ENCODE measurements at places on chromosomes 4 and X.

- no peak for DNase-seq
These were observed 277.6 kb downstream of the SPANXN1 start for GRCh38 chrX:145524931-145525330.

DNA sequence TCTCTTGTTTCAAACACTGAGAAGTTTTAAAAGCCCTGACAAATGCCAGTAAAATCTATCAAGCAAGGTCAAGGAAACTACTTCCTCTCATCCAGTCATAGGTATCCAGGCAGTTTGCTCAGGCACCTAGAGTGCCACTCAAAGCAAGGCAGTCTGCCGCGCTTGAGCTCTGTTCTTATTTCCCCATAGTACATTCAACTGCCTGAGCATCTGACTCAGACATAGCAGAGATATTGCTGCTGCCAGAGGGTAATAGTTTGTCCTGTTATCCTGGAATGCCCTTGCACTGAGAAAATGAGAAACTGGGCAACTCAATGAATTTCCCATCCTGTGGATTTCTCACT, 16.1 kb upstream of the ATP8A1 start:
- no peak for DNase-seq

DNA sequence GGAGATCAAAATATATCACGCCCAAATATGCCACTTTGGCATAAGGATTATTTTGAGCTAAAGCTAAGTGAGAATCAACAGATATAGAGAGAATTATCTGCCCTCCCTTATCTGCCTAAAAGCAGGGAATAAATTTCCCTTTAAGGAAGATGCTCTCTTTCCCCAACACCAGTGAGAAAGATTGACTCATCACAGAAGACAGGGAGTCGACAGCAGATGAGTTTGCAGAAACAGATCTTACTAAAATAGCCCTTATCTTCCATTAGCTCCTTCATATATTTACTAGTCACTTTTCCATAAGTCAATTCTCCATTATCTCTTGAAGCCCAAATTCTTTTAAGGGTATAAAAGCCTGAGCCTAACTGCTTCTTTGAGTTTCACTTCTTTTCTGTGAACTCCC, 156.6 kb downstream of the CAMK2D start:
- DNase-seq: no peak

DNA sequence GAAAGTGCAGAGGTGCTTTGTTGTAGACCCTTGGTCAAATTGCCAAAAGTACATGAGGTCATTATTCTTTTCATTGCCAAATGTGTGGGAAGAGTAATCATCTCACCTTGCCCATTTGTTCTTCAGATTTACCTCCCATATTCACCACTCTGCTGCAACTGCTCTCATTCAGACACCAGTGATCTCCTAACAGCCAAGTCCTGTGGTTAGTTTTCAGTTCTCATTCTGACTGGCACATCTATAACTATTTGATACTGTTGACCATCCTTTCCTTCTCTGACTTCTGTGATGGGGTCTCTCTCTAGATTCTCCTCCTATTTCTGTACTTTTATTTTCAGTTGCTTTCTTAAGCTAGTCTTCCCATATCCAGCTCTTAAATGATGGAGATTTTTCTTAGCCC, 39.8 kb downstream of the GRIA3 start:
- DNase-seq: no peak

GRCh38 chr4:83408908-83409307, 46.7 kb downstream of the HELQ start:
- no peak for DNase-seq

GRCh38 chr4:174657472-174657871, 135.2 kb upstream of the HPGD start:
- DNase-seq: no peak

DNA sequence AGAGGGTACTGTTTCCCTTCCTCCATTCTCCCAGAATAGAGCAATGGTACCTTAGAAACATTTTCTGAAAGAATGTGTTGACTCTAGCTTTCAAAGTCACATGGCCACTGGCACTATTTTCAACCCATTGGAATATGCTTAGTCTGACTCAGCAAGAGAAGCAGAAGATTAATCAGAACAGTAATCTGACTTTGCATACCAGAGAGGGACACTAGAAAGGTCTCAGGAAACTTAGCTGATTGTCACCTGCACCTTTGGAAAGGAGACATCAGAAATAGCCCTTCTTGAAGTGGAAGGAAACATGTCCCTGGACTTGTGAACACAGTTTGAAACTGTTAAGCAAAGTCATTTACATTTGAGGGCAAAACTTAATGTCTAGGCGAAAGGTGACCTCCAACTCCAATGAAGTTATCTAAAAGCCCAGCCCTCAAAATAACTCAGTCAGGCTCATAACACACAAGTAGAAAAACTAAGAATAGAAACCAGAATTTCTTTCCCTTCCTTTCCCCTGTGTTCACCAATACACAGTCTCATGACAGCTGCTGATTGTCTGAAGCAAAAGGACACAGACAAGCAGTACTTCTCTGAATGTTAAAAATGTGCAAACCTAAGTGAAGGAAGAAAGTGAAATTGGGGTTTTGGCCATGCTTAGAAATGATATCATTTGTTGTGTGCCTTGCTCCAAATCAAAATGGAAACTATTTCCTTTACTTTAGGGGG, 270.8 kb downstream of the GRIA3 start:
- no peak for DNase-seq

GRCh38 chr4:86013621-86014020, 346.2 kb downstream of the MAPK10 start:
- no peak for DNase-seq

GRCh38 chr4:121726642-121727268, 30.0 kb upstream of the ANXA5 start:
- DNase-seq: no peak

GRCh38 chr4:180542445-180543100, 1700.6 kb upstream of the TENM3 start:
- DNase-seq: no peak

DNA sequence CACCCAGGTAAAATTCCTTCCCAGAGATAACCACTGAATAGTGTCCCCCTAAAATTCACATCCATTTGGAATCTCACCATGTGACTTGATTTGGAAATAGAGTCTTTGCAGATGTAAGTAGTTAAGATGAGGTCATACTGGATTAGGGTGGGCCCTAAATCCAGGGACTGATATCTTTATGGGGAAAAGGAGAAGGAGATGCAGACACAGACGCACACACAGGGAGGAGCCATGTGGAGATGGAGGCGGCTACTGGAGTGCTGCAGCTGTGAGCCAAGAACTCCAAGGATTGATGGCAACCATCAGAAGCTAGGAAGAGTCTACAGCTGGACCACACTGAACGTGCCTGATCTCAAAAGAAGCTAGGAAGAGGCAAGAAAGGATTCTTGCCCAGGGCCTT, 96.6 kb upstream of the SRD5A3 start:
- DNase-seq: no peak

DNA sequence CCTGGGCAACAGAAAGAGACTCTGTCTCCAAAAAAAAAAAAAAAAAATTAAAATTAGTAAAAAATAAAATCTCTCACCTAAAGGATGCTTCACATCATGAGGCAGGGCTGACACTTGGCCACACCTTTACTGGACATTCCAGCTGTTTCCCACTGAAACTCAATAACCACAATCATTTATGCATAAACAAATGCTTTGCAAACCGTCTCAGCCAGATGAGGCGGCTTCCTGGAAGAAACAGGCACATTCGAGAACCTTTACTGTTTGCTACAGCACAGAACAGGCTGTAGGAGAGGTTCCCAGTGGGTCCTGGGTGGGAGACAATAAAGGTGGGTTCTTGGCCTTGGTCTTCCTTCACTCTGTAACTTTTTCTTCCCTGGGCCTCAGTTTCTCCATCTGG, 10.9 kb upstream of the TBC1D14 start:
- DNase-seq: no peak

GRCh38 chrX:10062980-10063379, 93.8 kb upstream of the CLCN4 start:
- no peak for DNase-seq

GRCh38 chr4:14375816-14376215, 626.5 kb upstream of the CPEB2 start:
- DNase-seq: no peak

GRCh38 chrX:154074199-154074598, 23.3 kb downstream of the MECP2 start:
- DNase-seq: no peak

GRCh38 chr4:84499624-84499982, 511 bp upstream of the NKX6-1 start:
- DNase-seq: no peak

GRCh38 chrX:20547611-20548051, 280.9 kb upstream of the RPS6KA3 start:
- DNase-seq: no peak

Data from CD4-positive, alpha-beta T cell treated with Interferon alpha-2 for 1 hour (primary cell).